ENCODE measurements at places on chromosomes 3 and 15.

DNA sequence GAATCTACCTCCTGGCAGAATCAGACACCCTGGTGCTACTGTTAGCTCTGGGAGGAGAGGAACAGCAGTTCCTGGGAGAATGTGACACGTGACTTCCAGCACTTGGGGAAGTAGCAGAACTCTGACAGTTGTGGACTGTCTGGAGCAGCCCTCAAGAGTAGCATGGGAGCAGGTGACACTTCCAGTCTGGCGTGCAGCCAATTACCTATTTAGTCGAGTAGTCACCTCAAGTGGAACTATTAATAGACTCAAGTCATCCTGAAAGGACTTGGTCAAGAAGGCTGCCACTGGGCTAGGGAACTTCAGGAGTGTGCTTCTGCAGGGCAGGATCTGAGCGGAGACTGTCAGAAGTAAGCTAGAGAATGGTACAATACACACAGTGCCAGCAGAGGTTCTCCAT, 62.3 kb downstream of the MTHFS start:
- DNase-seq: peak; percentile 79

DNA sequence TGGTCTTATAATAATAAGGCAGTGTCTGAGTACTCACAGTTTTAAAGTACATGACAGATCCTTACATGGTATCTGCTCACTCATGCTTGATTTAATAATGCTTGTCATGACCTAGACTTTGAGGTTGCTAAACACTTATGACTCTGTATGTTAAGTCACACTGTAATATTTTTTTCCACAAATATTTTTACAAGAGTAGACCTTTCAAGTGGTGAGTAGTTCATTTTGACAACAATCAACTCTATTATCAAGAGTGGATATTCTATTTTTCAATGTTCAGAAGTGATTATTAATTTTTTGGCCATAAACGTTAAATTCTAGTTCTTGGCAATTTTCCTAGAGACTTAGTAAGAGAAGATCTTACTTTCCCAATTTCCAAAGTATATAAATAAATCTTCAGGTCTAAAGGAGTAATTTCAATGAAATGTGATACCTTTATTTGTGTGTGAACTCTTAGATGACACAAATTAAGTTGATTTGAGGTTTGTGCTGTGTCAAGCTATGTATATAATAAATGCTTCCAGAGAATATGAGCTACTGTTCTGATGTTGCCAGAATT, 104.5 kb downstream of the NLGN1 start:
- no peak for DNase-seq

GRCh38 chr15:73624530-73624929, 8.7 kb downstream of the NPTN start:
- no peak for DNase-seq

DNA sequence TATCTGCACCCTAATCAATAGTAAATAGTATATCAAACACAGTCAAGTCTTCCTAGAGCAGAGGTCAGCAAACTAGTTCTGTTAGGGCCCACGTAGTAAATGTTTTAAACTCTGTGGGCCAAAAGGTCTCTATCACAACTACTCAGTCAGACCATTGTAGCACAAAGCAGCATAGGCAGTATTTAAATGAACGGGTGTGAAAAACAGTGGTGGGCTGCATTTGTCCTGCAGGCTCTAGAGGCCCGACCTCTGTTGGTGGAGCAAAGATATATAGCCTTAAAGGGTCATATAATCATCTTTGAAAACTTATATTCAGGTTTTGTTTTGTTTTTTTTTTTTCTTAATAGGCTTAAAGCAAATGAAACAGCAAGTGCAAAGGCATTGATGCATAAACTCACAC, 326.4 kb upstream of the TRIM42 start:
- no peak for DNase-seq

GRCh38 chr15:27258287-27258686, 287.3 kb downstream of the GABRG3 start:
- DNase-seq: no peak

DNA sequence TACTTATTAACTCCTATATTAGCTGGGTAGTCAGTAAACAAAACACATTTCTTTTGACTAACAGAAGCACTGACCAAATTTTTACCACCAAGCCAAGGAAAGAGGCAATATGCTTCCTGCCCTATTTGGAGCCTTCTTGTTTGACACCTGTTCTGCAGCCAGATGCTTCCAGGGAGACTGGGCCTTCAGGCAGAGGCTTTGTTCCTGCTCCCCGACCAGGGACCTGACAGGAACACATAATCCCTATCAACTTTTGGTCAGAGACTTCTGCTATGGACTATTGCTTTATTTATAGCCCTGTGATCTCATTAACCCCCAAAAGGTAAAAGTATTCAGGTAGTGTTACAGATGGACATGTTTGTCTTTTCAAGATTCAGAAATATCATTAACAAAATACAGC, 541.3 kb downstream of the NTRK3 start:
- DNase-seq: no peak

GRCh38 chr3:152714507-152714906, 120.4 kb upstream of the P2RY1 start:
- no peak for DNase-seq

DNA sequence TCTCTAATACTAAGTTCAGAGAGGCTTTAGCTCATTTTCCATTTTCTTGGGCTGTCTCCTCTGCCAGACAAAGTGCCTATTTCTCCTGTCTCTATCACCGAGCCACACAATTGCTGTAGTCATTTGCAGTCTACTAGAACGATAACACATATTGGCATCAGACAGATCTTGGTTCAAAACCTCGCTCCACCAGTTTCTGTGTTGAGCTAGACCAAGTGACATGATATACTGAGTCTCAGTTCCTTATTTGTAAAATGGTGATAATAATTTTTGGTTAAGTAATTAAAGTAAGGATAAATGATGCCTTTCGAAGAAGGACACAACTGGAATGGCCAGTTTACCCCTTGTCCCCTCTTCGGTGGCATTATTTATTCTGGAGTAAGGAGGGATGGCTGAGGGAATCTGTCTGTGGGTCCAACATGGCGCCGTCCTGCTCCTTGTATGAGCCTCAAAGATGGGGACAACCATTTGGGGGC, 398 bp upstream of the RAB7A start:
- DNase-seq: no peak

DNA sequence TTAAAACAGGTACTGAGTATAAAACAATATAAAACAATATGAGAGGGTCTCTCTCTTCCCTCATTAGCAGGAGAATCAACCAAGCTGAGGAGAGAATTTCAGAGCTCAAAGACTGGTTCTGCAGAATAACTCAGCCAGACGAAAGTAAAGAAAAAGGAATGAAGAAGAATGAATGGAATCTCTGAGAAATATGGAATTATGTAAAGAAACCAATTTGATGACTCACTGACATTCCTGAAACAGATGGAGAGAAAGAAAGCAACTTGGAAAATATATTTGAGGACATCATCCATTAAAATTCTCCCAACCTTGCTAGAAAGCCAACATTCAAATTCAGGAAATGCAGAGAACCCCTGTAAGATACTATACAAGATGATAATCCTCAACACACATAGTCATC, 630.9 kb downstream of the PYDC2 start:
- DNase-seq: no peak

DNA sequence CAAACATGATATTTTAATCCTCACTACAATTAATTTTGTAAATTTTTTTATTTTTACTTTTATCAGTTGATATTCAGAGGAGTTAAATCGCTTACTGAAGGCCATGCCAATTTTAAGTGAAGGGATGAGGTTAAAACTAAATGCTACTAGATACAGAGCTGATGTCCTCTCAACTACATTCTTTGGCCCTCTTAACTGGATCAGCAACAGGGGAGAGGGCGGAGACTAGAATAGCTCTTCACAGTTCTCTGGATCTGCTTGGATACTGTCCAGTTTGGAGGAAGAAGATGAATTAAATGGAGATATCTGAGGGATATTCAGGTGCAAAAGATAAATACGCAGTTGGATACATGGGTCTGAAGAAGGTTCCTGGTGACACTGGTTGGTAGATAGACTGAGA, 85.6 kb upstream of the LYSMD4 start:
- DNase-seq: no peak

DNA sequence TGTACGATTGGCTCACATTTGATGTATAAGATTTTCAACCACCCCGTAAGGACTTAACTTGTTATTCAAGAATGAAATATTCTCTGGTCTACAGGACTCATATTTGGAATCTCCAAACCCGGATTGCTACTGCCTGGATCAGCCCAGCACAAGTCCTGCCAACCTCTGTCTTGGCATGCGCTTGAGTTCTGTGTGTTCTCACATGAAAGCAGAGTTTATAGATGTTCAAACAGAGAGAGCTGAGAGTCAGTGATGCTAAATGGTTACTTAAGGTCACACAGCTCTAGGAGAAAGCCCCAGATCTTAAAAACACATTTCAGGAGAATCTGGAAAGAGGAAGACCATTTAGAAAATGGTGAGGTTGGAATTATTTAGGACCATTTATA, 268.0 kb upstream of the TBL1XR1 start:
- DNase-seq: no peak

DNA sequence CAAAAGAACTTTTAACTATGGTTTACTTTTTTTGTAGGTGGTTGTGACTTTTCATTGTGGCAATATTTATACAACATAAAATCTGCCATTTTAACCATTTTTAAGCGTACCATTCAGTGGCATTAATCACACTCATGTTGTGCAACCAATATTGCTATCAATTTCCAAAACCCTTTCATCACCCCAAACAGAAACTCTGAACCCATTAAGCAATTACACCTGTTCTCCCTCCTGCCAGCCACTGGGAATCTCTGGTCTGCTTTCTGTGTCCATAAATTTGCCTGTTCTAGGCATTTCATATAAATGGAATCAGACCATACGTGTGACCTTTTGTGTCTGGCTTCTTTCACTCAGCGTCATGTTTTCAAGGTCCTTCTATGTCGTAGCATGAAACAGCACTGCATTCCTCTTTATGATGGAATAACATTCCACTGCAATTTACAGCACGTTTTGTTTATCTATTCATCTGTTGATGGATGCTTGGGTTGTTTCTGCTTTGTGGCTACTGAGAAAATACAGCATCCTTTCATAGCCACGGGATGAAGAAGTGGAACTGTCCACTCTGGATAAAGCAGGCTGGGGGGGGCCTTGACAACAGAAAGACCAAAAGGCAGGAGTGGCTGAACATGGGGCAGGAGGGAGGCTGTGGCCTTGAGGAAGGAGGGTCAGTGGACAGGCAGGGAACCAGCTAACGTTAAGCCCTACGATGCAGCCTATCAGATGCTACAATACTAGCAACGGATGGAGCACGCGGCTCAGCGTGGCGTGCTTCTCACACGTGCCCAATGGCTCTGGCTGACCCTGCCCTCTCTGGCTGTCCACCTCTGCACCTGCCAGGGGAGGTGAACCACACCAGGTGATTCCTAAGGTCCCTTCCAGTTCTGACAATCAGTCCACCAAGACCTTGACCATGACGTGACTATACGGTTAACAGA, 110.9 kb downstream of the SEC22A start:
- no peak for DNase-seq

DNA sequence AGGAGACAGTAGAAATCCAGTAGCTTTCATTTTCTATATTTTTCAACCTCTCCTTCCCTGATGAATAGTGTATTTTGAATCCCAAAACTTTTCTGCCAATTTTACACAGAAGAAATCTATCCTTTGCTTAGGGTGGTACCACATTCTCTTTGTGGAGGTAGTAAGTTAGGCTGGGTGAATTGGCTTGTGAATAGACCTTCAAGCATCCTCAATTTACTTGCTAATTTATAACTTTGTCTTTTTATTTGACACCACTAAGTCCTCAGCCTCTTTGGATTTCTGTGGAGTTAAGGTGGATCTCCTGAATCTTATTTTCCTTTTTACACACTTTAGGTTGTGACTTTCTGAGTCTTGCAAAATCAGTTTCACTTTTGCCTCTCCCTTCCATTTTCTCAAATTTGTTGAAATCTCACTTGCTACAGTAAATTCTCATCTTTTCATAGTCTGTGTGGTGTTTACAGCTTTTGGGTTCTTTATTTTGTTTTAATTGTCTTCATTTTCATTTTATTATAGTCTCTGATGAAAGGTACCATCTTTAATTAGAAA, 5.7 kb upstream of the PLSCR1 start:
- DNase-seq: no peak

DNA sequence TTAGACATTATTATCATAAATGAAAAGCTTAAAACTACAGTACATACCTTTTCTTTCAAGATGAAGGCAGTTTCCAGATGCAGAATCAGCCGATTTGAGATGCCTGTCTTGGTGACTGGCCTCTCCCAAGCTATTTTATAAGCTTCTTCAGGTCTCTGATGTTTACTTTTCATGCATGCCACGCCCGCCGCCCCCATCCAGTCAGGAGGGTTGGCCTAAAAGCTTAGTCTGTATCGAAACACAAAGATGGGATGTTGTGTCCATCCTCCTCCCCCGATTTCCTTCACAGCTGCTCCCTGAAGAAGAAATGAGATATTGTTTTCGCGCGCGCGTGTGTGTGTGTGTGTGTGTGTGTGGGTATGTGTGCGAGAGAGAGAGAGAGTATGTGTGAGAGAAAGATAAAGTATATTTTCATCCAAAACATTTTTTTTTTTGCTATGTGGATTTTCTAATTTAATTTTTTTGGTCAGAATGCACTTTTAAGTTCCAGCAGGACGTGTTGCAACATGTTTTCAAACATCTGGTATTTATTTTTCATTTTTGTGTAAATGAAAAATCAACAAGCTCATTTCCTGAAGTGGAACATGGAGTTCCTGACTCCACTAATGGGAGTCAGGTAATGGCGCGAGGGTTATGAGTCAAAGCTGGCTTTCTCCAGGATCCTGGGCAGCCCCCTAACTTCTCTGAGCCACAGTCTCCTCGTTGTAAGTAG, at the start of gene APOD:
Gene APOD (minus strand): TSS at position 110 of the 712 bp plus-strand sequence. CDS start 4,479 bp downstream, outside the sequence.
- no peak for DNase-seq

GRCh38 chr15:25268166-25268565, 170.7 kb downstream of the UBE3A start:
- DNase-seq: no peak

DNA sequence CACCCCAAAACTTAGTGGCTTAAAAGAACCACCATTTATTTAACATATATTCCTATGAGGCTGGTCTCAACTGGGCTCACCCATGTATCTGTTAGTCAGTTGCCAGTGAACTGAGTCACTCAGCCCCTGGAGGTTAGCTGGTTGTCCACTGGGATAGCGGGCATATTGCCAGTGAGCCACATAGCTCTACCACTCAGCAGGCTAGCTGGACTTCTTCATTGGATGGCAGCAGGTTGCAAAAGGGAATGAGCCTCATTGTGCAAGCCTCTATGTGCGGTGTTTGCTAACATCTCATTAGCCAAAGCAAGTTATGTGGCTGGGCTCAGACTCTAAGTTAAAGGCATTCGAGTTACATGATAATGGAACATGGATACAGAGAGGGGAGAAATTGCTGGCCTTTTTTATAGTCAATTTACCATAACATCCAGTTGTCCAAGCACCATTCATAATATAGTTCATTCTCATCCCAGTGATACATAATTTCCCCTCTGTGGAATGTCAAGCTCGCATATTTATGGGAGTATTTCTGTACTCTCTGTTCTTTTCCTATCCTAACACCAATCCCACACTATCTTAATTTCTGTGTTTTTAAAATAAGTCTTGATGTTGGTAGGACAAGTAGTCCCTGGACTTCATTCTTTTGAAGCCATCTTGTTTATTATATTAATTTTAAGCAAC, 8.7 kb downstream of the BTD start:
- no peak for DNase-seq

DNA sequence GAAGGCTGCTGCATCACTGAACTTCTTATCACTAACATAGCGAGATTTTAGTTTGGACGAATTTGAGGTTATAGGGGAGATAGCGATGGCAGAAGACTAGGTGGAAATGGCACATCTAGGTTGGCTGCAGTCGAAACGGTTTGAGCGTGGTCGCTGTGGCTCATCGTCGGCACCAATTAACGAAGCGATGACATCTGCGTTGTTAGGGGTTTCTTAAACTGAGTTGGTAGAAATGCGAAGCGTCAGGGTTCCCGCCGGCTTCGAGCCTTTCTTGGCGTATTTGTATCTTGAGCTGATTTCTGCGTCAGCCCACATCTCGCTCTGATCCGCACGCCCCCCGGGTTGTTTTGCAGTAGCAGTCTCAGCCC, 319 bp downstream of the LNP1 start:
- no peak for DNase-seq
